Activated naive CD4-positive, alpha-beta T cell (primary cell): ENCODE measurements at places on chromosomes 7 and 10.

DNA sequence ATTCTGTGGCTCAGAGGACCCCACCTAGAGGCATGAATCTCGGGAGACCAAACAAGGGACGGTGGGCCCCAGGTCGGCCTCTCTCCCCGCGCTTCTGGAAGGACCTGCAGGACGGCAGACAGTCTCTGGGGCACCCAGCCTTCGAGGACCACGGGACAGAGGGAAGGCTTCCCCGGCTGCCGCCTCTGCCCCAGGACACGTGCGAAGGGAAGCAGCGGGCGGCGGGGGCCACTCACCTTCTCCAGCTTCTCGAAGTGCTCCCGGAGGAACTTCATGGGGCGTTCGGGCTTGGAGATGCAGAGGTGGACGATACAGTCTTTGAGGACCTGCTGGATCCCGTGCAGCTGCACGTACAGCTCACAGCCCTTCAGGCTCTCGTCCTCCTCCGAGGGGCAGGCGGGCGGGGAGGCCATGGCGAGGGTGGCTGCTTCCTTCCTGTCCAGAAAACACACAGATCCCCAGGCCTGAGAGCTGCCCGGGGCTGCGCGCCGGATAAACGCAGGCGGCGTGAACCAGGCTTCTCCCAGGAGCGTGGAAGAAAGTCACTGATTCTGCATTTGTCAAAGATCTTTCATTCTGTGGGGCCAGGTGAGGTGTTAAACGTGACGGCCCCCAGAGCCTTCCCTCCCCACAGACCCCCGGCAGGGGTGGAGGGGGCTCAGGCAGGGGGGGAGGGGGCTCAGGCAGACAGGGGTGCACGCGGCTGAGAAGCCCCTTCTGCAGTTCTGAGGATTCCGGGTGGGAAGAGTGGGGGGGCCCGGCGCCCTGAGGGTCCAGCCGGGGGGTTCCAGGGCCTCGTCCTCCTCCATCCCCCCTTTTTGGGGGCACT, 15.2 kb upstream of the DNAAF5 start:
- no peak for DNase-seq

GRCh38 chr10:47404446-47404845, 20.4 kb upstream of the ZNF488 start:
- no peak for DNase-seq

- DNase-seq: no peak
These were observed 173.2 kb downstream of the RTKN2 start for GRCh38 chr10:62095181-62096122.

DNA sequence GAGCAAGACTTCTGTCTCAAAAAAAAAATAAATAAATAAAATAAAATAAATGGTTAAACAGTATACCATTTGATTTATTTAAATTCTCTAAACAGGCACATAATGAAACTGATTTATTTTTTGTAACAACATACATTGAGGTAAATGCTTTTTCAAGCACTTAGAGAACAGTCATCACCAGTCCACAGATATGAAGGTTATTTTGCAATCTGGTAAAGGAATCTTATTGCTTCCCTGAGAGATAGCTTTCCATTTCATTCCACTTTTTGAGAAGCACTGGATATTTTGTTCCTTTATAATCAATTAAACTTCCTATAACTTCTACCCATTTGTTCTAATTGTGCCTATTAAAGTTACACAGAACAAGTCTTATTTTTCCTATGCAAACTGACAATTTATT, 5.2 kb downstream of the CEP55 start:
- no peak for DNase-seq

DNA sequence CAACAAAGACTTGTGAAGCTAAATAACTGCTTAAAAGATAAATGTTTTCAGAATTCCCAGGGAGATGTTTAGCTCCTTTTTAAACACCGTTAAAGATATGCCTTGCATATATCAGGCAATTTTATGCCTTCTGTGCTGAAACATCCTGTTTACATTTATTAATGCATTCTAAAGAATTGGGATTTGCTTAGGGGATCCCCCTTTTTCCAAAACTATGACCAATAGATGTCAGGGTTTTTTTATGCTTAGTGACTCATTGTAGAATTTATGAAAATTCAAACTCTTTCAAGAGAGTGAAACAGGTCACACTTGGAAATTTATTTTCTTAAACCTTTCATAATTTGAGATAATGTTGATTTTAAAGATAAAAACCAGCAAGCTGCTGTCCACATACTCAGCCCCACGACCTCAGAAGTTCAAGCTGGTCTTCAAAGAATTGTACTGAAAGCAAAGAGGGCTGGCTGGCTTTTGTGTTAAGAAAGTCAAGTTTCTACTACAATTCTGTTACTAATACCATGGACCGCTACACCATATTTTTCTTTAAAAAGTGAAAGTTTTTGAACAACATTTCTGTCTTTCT, 411.8 kb downstream of the ETV1 start:
- DNase-seq: no peak

DNA sequence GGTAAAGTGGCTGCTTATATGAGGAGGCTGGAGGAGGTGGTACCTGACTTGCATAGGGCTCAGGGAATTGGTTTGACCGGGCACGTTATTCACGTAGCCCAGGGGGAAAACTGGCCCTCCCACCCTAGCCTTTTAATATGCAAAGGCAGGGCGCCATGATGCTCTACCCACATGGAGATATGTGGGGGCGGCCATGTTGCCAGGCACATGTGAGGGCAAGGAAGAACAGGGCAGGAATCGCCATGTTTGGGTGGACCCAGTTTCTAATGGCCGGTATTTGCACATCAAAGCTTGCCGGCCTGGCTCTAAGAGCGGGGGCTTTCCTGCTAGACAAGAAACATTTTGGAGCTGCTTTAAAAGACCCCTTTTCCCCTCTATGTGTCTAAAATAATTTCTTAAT, 949.7 kb upstream of the C7orf33 start:
- DNase-seq: no peak

- DNase-seq: no peak
These were observed 64.9 kb downstream of the PPP1R9A start for GRCh38 chr7:94972296-94972695.

DNA sequence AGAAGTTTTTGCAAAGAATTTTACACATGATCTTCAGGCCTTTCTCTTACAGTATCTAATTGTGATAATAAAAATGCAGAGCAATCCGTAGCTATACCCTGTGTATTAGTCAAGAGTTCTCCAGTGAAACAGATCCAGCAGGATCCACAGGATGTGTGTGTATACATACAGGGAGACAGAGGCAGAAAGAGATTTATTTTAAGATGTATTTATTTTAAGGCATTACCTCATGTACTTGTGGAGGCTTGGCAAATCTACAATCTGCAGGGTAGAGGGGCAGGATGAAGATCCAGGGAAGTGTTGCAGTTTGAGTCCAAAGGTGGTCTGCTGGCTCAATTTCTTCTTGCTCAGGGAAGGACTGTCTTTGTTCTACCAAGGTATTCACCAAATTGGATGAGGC, 41.7 kb downstream of the ARHGAP12 start:
- no peak for DNase-seq

GRCh38 chr10:1408651-1409367, 328.5 kb downstream of the ADARB2 start:
- no peak for DNase-seq

- no peak for DNase-seq
These were observed 51.6 kb upstream of the MACC1 start for GRCh38 chr7:20268824-20269223.

- DNase-seq: no peak
These were observed 9.6 kb downstream of the GPRIN2 start for GRCh38 chr10:46546591-46547540.

GRCh38 chr10:97889461-97890265, 40.0 kb downstream of the GOLGA7B start:
- DNase-seq: no peak

GRCh38 chr7:44709945-44710596, 38.6 kb upstream of the ZMIZ2 start:
- DNase-seq: no peak

DNA sequence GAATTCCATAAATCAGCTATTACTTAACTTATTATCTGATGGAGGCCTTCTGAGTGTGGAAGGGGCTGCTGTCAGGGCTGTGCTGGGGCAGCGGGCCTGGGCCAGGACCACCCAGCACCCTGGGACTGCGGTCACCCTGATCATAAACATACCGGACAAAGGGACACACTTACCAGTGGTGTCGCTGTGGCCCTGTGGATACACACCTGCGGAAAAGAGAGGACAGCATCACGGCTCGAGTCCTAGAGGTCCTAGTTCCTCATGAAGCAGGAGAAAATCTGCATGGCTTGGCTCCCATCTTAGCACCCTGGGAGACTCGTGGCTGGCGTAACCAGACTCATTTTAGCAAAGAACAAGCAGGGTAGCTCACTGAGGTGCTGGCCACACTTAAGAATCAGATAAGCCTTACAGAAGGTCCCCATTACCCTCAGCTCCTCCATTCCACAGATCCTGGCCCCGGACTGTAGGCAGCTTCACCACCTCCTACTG, 17.7 kb downstream of the IL15RA start:
- no peak for DNase-seq

GRCh38 chr7:25952261-25953057, 199.5 kb upstream of the NFE2L3 start:
- no peak for DNase-seq

DNA sequence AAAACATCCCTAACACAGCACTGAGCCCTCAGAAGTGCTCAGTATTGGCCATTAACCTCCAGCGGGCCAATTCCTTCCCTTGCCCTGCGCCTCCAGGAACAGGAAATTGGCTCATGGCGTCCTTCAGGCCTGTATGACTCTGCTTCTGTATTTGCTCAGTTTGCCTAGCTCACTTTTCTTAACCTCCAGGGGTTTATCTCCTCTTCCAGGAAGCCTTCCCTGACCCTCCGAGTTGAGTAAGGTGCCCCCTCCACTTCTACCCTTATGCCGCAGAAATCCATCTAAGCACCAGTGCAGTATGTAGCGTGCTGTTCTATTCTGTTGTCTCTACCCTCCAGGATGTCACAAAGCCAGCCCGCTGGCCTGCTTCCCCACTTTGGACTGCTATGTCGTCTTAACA, 1.1 kb upstream of the SFXN4 start:
- DNase-seq: no peak

DNA sequence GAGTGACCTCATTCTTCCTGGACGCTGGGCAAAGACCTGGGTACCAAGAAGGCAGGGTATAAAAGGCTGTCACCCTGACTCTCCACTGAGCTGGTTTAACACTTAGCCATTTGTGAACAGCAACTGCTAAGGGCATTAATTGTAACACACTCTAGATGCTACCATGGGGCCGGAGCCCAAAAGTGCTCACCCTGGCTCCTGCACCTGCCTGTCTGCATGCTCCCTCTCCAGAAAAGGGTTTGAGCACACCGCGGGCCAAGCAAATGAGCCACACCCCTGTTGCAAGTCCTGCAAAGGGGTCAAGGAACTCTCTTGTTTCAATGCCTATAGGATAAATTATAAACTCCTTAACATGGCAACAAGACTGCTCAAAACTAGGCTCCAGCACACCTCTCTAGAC, 114.8 kb downstream of the TEX36 start:
- DNase-seq: no peak

DNA sequence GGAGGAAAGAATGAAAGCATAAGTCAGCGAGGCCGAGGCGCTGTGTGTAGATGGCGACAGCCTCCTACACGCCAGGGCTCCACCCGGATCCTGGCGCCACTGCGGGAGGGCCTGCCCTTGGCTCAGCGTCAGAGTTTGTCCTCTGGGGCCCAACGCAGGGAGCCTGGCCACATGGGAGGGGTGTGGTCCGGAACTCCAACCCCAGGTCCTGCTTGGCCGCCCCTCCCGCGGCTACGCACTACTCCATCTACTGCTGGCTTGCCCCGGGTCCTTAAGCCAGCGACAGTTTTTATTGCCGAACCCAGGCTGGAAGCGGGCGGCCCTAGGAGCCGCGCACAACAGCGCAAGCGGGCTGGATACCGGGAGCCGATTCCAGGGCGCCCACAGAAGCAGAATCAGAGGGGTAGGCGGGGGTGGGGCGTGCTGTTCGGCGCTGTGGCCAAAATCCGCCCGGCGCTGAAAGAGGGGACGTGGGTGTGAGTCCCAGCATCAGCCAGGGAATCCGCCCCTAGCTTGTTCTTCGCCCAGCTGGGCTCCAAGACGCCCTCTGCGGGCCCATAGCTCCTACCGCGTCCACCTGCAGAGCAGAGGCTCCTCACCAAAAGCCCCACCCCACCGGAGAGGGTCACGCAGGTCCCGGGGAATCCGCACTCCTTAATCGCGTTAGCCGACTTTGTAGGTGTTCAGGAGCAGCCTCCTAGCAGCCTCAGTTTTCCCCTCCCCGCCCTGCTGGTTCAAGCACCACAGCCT, 4.5 kb downstream of the KAZALD1 start:
- DNase-seq: no peak
